ENCODE measurements at places on chromosomes 6 and 20.

DNA sequence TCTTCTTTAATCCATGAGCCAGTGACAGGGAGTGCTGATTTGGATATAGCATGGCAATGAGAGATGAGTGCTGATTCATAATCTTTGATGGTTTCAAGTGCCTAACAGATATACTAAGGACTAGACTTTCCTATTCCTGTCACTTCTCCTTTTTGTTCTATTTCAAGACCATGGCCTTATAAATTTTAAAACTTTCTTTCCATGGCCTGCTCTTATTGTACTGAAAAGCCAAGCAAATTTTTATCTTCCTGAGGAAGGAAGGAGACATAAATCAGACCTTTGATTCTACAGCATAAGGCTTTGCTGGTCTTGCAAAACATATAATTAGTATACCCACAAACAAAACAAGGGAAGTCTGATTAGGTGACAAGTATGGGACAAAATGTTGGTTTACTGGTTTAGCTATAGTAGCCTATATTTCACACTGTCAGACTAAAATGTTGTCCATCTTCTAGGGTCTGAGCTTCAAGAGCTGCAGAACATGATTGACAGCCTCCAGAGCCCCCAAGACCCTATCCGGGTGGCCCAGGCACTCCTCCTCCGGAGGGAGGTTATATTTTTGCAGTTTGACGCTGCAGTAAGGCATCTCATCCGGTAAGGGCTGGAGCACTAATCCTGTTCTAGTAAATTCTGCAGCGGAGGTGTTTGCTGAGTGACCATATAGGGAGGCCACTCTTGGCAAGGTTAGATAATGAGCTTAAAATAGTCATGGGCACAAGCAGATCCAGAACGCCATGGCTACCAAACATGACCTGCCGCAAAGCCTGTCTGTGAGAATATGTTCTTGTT, 82.3 kb downstream of the CD164 start:
- no peak for DNase-seq

DNA sequence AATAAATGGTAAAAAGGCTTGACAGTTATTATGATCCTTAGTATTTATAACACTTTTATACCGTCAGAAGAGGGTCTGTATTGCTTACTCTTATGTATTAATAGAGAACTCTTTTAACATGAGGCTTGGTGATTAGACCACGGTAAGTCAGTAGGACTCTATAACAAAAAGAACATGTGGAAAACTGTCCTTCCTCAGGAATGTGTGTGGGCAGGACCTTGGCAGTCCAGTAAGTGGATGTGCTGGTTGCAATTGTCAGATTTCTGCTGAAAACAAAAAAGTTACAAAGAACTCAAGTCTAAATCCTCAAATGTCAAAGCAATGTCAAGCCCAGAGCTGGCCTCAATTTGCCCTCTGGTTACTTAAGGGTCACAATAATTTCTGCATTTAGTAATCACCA, 81.1 kb downstream of the PLCG1 start:
- DNase-seq: no peak

DNA sequence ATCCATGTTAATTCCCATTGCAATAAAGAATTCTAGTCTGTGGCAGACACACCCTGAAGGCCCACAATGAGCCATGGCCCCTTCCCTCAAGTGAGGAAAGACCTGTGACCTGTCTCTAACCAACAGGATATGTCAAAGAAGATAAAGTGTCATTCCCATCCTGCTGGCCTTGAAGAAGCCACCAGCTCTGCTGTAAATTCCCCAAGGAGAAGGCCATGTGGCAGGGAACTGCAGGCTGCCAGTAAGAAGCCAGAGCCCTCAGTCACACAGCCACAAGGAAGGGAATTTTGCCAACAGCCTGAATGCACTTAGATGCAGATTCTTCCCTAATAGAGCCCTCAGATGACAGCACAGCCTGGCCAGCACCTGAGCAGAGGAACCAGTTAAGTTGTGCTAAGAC, 24.8 kb downstream of the VIP start:
- no peak for DNase-seq

DNA sequence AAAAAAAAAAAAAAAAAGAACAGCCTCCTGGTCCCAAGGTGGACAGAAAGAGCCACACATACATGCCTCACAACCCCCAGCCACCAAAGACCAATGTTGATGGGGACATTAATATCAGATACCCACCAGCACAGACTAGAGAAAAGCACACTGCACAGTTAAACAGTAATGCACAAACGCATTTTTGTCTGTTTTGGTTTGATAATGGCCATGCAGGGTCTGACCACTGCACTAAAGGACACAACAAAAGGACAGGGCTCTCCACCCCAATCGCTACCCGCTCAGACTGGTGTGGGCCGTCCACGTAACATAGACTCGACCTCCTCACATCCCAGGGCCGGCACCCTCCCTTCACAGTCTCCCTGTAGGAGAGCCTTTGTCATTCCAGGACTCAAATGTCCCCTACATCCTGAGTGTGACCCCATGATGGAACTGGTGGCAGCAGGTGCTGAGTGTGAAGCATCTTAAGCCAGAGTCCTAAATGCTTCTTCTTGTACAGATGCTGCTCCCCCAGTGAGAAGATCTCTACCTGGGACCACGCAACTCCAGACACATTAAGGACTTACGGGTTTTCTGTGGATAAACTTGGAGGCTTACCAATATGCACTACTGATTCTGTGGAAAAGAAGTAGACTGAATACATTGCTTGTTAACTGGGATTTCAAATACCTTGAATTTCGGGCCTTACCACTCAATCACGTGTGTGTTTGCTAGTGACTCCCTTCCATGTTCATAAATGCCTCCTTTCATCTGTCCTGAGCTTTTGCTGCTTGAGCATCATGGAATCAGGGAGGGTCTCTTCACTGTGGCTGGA, 28.0 kb downstream of the RRBP1 start:
- DNase-seq: no peak

DNA sequence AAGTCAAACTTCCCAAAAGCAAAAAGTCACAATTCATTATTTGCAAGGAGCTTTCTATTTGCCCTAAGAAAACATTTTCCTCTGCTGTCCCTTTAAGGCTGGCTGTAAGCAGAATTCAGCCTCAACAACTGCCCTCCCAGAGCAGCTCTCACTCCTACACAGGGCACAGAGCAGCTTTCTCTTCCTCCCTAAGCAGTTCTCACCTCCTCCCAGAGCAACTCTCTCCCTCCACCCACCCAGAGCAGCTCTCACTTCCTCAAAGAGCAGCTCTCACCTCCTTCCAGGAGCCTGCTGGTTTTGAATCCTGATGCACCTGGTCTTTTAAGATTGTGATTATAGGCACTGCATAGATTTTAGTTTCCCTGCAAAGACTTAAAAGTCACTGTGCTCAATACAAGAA, 120.6 kb upstream of the TMEM181 start:
- no peak for DNase-seq

- no peak for DNase-seq
These were observed 17.7 kb upstream of the MYB start for GRCh38 chr6:135163440-135163738.

DNA sequence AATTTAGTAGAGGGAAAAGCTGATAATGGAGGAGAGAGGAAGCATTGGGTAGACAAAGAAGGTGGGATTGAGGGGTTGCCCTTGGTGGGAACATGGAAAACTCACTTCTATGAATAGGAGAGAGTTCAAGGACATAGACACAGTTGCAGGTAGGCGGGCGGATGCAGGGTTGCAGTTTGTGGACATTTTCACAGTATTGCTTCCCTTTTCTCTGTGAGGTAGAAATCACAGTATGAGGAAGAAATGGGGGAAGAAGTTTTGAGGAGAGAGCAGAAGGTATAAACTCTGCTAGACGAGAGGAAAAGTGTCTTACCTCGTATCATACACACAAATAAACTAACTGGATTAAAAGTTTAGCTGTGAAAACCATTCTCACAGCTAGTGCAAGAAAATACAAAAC, 200.7 kb upstream of the ECI2 start:
- DNase-seq: no peak

GRCh38 chr6:116615937-116616736, at the start of gene RSPH4A:
RSPH4A (plus strand) TSS chr6:116616479; CDS start chr6:116616624, 145 bp downstream.
- peak; percentile 91 for DNase-seq

- DNase-seq: no peak
These were observed 36.2 kb upstream of the RNF24 start for GRCh38 chr20:4051413-4052138.

GRCh38 chr6:22418714-22419113, 121.9 kb upstream of the PRL start:
- DNase-seq: no peak

DNA sequence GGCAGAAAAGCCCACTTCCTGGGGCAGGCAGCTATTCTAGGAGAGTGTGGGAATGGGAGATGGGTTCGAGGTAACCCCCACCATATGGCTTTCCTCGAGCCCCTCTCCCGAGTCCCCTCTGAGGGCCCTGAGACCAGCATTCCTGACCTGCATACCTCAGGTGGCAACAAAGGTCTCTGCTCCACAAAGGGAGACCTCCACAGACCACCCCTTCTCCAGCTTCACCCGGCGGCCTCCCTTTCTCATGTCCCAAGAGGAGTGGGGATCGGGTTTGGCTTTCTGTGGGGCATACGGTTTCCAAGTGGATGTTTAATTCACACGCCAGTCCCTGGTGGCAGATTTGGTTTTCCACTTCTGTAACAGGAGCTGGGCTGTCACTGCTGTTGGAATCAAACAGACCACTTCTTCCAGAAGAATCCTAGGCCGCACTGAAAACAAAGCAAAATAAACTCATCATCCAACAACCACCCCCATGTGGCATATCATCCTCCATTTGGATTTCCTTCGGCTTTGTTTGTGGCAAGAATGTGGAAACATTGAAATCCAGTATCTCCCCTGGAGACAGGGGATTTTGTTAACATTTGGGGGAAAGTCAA, 83.2 kb downstream of the DLL1 start:
- DNase-seq: peak; percentile 35

DNA sequence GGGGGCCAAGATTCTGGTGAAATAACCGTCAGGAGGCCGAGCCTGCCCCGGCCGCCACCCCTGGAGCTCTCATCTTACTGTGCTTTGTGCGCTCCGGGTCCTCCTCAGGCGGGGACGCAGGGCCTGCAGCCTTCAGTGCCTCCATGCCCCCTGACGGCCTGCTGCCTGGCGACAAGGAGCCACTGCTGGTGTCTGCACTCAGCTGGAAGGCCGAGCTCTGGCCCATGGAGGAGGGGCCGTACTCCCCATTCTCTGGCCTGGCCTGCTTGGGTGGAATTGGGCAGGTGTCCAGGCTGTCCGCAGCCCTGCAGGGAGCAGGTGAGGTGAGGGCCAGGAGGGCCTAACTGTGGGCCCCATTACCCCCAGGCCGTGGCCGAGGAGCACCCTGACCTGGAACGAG, 5.3 kb downstream of the ZNF512B start:
- no peak for DNase-seq

GRCh38 chr6:4374216-4374615, 238.8 kb upstream of the ECI2 start:
- peak; percentile 45 for DNase-seq

- no peak for DNase-seq
These were observed 45.1 kb downstream of the SCAND1 start for GRCh38 chr20:35909176-35909575.

DNA sequence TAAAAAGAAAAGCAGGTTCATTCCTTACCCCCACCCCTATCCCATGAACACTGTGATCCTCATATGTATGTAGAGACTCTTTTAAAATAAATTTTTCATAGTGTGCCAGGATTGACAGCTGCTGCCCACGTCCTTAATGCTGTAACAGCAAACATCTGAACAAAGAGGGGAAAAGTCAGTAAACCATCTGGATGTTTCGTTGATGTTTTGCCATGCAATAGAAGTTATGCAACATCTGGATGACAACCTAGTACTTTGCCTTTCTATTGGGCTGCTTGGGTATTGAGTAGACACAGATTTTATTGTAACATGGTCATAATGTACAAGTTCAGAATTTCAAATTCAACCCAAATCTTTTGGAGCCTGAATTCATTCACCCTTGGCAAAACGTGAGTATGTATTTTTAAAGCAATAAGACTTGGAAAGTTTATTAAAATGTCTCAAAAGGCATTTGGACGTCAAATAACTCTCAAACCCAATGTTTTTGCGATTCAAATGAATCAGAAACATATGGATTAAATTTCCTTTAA, 500.3 kb downstream of the DHX35 start:
- DNase-seq: no peak

GRCh38 chr6:56657354-56657753, 14.7 kb upstream of the DST start:
- no peak for DNase-seq

GRCh38 chr6:90463359-90463758, 123.5 kb downstream of the MAP3K7 start:
- DNase-seq: no peak

GRCh38 chr6:142013875-142014495, 118.7 kb upstream of the GJE1 start:
- no peak for DNase-seq

DNA sequence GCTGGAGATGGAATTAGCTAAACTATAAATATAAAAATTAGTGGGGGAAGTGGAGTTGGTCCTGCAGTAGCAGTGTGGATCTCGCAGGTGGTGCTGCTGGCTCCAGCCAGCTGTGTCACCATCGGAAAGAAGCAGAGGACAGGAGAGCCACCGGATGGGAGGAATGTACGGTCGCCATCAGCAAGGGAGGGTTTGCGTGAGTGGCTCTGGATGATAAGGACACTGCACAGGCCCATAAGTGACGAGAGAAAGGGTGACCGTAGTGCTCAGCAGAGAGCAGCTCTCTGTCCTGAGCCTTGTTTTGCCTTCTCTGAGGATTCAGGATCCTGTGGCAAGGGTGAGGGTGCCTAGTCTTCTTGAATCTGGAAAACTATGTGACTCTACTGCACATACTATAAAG, 378.7 kb downstream of the ZFAND3 start:
- no peak for DNase-seq

DNA sequence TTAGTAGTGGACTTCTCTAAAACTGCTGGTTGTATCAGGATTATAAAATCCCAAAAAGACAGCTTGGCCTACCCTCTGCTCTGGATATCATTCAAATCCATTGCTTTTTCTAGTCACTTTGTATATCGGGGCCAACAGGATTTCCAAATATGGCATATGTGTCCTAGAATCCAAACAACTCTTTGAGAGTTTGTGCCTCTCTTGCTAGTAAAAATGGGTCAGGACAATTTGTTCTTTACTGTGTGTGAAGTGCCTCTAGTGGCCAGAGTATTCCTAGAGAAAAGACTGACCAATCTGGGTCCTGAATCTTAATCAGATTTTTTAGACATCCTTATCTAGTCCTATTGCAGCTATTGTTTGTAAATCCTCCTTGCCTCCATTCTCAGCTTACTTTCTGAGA, 33.5 kb upstream of the MANEA start:
- no peak for DNase-seq

- DNase-seq: no peak
These were observed 41.1 kb downstream of the FARS2 start for GRCh38 chr6:5302220-5302946.

DNA sequence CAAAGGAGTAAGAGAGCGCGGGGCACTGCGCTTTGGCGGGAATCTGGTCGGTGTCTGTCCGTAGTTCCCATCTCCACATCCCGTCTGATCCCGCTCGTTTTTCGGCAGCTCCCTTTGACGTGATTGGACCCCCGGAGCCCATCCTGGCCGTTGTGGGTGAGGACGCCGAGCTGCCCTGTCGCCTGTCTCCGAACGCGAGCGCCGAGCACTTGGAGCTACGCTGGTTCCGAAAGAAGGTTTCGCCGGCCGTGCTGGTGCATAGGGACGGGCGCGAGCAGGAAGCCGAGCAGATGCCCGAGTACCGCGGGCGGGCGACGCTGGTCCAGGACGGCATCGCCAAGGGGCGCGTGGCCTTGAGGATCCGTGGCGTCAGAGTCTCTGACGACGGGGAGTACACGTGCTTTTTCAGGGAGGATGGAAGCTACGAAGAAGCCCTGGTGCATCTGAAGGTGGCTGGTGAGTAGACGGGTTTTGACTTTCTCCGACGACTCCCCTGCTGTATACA, 1.4 kb downstream of the BTN1A1 start:
- peak; percentile 54 for DNase-seq
